Omental fat pad (tissue), 4 donors: ENCODE measurements at places on chromosomes 5 and 9.

- no peak for DNase-seq
Observed at GRCh38 chr9:26462751-26463150, 429.9 kb downstream of the CAAP1 start.

DNA sequence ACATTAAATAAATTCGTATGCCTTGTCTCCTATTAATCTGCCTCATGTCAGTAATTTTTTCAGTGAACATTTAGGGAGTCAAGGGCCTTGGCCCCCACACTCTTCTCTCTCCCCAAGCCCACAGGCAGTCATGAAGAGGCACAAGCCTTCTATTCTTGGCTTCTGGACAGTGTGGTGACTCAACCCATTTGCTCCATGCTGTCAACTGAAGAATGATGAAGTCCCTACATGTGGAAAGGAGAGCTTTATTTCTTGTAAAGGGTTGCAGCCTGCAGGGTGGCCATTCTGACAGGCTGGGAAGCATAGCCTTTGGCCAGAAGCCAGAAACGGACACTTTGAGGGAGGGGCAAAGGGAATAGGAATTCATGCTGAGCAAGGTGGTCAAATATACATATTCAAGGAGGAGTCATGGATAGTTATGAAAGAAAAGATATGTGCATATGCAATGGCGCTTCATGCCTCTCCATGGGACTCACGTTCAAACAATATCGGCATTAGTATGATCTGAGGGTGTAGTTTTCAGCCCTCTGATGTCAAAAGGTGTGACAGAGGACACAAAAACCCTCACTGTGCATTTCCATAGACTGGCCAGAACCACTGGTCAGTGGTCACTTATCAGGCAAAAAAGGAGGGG, 31.3 kb downstream of the ANKRA2 start:
- DNase-seq: no peak

GRCh38 chr5:120405923-120406322, 58.2 kb upstream of the PRR16 start:
- DNase-seq: no peak

- DNase-seq: no peak
Observed at GRCh38 chr9:17476401-17476800, 102.5 kb upstream of the SH3GL2 start.

GRCh38 chr9:93361995-93362394, 89.5 kb upstream of the FAM120A start:
- no peak for DNase-seq

GRCh38 chr5:34609951-34610441, 46.1 kb upstream of the RAI14 start:
- DNase-seq: no peak

GRCh38 chr5:5378531-5378930, 43.9 kb upstream of the ICE1 start:
- DNase-seq: no peak

DNA sequence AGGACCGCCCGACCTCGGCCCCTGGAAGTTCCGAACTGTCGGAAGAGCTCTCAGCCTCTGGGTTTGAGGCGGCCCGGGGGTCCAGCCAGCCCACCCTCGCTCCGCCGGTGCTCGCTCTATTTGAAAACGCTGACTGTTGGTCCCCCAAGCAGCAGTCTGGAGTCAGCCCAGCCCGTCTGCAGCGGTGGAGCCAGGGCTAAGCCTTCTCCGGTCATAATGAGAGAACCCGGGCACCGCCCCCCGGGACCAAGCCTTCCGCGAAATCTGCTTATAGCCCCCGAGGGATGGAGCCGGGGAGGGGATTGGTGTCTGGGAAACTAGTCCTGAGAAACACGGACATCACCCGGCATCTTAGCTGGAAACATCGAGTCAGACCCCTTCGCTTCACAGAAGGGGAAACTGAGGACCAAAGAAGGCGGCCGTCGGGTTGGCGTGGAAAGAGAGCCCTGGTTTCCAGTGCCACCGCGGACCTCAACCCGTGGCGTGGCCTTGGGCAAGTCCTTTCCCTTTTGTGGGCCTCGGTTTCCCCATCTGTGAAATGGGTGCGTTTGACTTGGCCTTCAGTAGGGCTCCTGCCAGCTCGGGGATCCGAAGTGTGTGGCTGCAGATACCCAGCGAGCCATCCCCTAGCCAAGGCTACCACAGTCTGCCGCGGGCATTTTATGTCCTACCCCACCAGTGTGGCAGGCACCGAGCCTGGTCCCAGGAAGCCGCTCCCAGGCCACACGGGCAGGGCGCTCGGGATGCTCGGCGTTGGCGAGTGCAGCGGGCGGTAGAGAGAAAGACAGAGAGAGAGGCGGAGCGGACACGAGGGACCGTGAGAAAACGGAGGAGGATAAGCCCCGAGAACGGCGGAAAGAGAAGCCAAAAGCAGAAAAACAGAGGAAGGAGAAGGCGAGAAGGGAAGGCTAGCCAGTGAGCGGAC, 857 bp downstream of the ADAM19 start:
- no peak for DNase-seq

DNA sequence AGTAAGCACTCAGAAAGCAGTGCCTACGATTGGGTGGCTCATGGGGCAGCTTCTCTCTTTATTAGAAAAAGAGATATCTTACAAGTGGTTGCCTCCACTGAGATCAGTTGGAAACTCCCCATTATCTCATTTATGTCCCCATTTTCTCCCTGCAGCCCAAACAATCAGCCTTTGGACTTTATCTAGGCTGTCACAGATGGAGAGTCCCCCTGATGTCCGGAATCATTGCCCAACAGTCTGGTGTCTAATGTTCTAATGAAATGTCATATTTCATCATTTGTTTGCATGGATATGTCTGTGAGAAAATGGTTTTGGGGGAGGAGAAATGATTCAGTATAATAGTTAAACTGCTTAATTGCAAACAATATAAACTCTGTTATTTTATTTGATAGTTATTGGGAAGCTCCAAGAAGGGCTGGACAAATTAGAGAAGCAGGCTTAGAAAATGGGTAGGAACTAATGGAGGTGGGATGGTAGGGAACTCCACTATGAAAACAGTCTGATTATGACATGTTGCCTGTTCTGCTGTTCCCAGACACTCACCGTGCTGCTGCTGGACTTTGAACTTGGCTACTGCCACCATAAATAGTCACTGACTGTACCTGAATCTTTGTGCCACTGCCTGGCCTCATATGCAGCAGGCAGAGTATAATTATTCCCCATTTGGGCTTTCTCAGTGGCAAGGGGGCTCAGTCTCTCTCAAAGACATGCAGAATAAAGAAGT, 38.3 kb upstream of the SMAD5 start:
- no peak for DNase-seq

DNA sequence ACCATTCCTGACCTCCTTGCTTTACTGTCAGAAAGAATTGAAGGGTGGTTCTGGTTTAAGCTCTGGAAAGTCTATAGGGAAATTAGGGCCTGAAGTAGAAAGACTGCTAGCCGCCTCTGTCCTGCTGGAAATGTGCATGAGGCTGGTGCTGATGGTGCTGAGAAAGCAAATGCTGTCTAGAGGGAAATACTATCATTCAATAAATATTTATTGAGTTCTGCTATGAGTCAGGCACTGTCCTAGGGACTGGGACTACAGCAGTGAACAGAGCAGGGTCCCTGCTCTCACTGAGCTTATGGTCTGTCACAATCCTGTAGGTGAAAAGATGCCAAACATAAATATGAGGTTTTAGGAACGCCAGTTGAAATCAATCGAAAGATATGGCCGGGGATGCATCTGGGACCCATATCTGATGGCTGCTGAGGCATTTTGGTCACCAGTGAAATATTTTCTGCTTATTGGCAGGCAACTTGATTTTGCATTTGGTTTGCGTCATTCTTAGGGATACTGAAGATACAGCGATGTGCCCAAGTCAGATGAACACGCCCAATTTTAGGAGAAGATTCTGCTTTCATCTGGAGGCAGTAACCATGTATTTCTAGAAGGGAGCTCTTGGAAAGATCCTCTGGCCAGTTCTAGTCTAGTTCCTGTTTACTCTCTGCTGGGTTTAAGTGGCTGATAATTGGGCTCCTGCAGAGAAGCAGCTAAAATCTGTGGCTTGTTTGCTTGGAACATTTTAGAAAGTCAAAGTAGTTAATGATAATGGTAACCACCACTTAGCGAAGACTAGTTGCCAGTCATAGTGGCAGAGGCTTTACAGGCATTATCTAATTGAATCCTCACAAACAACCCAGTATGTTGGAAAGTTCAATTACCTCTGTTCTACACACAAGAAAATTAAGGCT, 73.3 kb downstream of the INSYN2B start:
- no peak for DNase-seq

DNA sequence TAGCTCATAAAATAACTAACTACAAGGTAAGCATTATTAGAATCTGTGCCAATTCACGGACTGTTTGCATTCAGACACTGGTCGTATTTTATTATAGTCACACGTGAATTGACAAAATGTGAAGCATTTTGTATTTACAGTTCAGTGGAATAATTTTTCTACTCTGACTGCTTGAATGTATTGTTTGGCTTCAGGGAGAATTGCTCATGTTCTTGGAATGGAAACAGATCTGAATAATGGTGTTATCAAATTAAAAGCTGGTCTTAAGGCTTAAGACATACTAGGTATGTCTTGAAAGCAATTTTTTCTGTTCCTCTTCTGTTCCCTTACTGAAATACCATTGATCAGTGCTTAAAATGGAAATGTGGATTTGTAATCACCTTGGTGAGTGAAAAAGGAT, 543.7 kb upstream of the TLE4 start:
- no peak for DNase-seq

GRCh38 chr5:147310059-147310704, 75.4 kb downstream of the STK32A start:
- no peak for DNase-seq

DNA sequence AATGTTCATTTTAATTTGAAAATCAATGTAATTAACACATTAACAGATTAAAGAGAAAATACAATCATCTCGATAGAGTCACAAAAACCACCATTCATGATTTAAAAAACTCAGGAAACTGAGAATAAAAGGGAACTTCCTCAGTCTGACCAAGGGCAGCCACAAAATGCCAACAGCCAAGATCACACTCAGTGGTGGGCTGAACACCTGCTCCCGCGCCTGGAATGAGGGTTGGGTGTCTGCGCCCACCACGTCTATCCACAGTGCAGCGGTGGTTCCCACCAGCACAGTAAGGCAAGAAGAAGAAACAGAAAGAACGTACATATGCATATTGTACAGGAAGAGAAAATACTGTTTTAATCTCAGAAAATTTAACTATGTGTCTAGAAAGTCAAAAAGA, 11.7 kb upstream of the NSMF start:
- DNase-seq: no peak

GRCh38 chr5:89133129-89133528, 250.1 kb upstream of the MEF2C start:
- DNase-seq: no peak

- no peak for DNase-seq
Observed at GRCh38 chr5:34485768-34486030, 170.4 kb upstream of the RAI14 start.

DNA sequence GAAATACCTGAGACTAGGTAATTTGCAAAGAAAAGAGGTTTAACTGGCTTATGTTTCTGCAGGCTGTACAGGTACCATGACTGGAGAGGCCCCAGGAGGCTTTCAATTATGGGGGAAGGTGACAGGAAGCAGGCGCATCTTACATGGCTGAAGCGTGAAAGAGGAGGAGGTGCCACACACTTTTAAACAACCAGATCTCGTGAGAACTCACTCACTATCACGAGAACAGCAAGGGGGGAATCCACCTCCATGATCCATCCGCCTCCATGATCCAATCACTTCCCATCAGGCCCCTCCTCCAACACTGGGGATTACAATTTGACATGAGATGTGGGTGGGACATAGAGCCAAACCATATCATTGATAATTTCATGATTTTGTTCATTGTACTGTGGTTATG, 2.5 kb upstream of the MED27 start:
- DNase-seq: no peak

DNA sequence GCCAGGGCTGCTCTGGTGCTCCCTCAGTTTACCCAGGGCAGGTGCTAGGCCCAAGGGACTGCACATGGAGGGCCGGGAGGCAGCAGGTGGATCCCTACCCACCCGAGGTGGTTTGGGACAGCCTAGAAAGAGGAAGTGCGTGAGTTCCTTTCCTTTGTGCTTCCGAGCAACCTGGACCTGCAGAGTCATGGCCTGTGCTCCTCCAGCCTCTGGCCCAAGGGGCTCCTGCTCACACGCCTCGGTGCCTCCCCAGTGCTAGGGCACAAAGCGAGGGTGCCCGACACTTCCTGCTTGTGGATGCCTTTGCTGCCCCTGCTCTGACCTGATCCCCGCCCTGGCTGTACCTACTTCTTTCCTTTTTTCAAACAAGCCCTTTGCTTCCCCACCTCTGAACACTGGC, 79.3 kb downstream of the RXRA start:
- DNase-seq: no peak

DNA sequence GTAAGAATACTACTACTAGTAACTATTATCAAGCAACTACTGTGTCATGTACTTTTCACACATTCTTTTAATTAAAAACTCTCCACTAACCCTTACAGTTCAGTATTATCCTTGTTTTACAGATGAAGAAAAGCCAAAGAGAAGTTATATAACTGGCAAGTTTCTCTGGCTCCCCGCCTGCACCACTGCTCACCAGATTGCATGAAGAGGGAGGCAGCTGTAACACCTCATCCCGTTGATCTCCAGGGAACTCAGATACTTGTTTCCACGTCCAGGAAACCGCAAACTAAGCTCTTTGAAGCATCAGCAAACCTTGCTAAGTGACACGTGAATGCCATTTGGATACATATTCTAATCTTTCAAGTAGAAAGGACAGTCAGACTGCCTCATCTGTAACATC, 70.3 kb downstream of the RIGI start:
- no peak for DNase-seq

GRCh38 chr5:38719916-38720315, 125.9 kb upstream of the OSMR start:
- DNase-seq: no peak

DNA sequence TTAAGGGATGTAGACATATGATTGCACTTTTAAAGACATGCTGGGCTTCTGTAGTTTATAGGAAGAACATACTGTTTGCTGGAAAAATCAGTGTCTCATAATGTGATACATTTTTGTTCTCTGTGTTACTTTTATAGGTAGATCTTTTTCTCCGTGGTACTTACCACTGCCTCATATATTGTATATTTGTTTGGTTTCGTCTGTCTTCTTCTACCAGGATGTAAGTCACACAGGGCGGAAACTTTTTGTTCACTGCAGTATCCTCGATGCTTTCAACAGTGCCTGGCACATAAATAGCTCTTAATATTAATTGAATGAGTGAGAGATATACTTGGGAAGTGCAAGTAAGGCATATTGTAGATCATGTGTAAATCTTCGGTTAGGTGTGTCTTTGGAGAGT, 135.4 kb downstream of the GDNF start:
- no peak for DNase-seq

DNA sequence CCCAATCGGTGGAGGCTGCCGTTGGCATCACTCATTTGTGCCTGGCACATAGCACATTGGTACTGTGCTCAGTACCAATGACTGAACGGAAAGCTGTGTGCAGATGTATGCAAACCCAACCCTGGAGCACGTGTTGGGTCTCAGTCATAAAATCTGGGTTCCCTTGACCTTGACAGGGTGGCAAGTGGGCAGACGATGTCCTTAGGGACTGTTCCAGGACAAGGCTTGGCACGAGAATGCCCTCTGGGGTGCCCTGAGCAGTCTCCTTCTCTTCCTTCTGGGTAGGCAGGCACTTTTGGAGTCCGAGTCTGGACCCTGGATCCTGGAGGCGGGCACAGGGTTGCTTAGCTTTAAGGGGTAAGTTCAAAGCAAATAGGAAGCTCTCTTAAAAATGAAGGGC, 75.8 kb downstream of the MACROH2A1 start:
- DNase-seq: no peak
